ENCODE measurements at places on chromosomes 2 and 18. TPM values are rescaled to one million over a fixed set of nuclear protein-coding genes. Genes with fewer than 3 reads are reported as not detected.

CYP1B1 gene
- total RNA-seq, result 237 TPM

MEIS1 gene
- total RNA-seq, result 18.0 TPM

GALNT14 gene
- 1.2 TPM for total RNA-seq

NEB gene
- 2.2 TPM for total RNA-seq

CRYGD gene
- not detected for total RNA-seq

DNA sequence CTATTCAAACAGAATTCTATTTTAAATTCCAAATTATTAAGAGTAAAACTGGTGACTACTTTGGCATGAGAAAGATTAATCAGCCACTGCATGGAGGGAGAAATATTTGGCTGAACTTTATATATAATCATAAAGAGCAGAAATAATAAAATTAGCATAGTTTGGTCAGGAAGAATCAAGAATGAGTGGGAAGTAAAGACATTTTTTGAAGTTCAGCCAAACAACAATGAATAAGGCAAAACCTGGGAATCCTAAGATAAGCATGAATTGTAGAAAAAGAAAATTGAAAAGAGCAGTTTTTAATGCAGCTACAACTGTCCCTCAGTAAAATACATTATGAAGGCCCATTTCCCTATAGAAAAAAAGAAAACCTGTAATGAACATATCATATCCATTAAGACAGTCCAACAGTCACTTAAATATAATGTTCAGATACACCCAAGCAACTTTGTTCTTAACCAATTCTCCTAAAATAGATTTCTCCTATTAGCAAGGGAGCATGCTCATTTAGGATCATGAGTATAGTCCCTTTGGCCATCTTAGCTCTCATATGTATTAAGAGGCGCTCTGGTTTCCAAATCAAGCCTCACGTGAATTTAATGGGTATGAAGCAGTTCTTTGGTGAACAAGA, 6.5 kb downstream of the TMEM17 start:
- no peak for DNase-seq

GRCh38 chr2:12979066-12979465, 262.3 kb downstream of the TRIB2 start:
- DNase-seq, result no peak

- no peak for DNase-seq
Measured at GRCh38 chr2:39659765-39660611, 5.7 kb upstream of the TMEM178A start.

DNA sequence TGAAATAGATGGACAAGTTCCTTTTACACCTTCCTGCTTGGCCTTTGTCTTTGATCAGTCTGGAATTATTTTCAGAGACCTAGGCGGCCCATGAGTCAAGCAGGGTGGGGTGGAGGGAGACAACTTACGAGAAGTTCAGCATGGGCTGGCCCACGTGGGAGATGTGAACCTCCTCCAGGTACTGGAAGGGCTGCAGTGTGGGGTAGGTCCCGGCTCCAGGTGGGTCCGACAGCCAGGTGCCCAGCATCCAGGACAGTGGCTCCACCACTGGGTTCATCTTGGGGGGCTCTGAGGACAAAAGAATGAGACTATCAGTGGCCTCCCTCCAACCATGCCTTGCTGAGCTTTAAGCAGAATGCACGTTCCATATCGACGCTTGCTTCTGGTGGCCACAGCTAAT, 30.8 kb downstream of the THAP4 start:
- DNase-seq, result peak; percentile 31

DNA sequence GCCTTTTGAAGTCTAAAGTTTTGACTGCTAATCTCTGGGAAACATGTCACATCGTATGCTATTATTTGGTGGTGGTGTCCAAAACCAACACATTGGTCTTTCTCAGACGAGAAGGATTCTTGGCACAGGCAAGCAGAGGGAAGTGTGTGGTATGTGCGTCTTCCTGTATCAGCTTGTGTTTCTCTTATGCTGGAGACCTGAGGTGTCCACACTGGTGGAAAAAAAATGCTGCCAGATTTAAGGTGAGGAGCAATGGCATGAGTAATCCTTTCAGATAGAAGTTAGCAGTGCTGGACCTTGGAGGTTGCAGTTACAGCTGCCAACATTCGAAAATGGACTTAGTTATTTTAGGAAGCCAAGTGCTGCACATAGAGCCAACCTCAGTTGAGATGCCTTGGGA, 11.7 kb upstream of the FHL2 start:
- DNase-seq, result no peak

GRCh38 chr2:12998685-12999084, 281.9 kb downstream of the TRIB2 start:
- DNase-seq, result no peak

GRCh38 chr2:69046221-69046662, 33.3 kb downstream of the ANTXR1 start:
- no peak for DNase-seq

DNA sequence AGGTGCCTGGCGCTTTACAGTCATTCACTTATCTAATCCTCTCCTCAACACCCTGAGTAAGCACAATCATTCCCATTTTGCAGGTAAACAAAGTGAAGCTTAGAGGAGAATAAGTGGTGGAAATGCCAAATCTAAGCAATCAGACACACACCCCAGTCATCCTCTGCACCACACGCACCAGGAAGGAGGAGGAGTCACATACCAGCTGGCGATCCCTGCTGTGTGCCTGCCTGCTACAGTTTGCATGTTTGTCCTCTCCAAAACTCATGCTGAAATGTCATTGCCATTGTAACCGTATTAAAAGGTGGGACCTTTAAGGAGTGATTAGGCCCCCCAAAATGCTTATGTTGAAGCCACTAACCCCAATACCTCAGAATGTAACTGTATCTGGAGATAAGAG, 93.7 kb downstream of the LOXHD1 start:
- no peak for DNase-seq

DNA sequence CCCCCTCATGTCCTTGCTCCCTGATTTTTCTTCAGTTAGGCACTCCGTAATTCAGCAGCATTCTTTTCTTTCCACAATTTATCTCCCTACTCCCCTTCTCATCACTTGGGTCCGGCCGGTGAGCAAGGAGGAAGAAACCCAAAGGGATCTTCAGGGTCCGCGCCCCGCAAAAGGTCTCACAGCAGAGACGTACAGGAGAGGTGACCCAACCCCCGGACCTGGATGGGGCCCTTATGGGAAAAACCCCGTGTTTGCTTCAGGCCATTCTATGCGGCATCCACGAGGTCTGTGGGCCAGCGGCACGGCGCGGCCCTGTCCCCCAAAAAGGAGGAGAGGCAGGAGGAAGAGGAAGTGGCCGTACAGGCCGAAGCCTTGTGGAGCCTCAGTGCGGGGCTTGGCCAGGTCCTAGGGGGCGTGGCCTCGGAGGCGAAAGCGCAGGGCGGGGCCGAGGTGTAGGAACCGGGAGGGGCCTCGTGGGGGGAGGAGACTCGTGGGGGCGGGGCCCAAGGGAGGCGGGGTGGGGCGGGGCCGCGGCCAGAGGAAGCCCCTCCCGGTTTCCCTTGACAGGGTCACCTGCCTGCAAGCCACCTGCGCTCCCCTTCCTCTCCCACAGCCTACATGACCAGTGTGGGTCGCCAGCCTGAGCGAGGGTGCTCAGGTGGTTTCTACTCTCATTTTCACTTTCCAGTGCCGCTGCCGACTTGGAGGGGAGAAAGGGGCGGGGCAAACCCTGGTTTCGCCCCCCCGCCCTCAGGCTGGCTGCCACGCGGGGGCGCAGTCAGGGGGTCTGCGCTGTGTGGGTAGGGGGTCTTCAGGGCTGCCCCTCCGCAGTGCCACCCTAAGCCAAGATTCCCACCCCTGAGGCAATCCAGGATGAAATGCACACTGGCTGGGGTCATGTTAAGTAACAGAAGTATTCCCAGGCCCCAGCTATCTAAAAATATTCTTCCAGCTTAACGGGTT, 156.4 kb upstream of the XPO1 start:
- peak; percentile 98 for DNase-seq

GRCh38 chr2:20557635-20558034, 93.3 kb downstream of the HS1BP3 start:
- no peak for DNase-seq

All from sciatic nerve (tissue), 2 donors.